Naive B cell (primary cell): ENCODE measurements at places on chromosomes 3 and 15. TPM values are rescaled to one million over a fixed set of nuclear protein-coding genes. Genes with fewer than 3 reads are reported as not detected.
A peak's percentile ranks its signal among the peaks of the same experiment; 100 is the strongest.

GRCh38 chr15:86016750-86017149, 62.9 kb upstream of the AGBL1 start:
- no peak for DNase-seq

GRCh38 chr3:15055019-15055557, 10.0 kb downstream of the MRPS25 start:
- peak; percentile 49 for DNase-seq

DNA sequence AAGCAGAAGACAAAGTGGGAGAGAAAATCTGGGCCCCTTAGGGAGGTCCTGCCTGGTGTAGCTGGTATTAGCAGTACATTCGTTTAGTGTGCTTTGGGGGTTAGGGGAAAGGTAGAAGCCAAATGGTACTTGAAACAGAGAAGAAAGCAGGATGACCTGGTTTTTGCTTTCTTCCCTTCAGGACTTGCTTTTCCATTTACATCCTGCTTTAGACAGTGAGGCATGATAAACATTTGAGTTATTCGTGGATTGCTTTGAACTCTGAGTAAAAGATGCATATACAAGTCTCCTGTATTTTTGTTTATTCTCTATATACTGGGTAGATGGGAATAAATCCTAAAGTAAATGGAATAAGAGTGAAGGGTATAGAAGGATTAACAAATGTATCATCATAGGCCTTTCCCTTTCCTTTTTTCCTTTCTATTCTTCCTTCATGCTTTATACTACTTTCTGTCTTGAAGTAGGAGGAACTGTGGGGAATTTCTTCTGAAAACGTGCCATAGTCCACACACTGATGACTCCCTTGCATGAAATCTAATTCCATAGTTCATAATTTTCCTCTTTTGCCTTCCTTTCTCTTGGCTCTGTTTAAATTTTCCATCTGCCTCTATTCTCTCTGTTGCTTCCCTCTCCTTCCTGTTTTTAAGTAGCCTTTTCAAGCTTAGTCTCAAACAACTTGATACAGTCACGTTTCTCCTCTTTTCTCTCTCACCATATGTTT, 139.5 kb upstream of the RBMS3 start:
- no peak for DNase-seq

DNA sequence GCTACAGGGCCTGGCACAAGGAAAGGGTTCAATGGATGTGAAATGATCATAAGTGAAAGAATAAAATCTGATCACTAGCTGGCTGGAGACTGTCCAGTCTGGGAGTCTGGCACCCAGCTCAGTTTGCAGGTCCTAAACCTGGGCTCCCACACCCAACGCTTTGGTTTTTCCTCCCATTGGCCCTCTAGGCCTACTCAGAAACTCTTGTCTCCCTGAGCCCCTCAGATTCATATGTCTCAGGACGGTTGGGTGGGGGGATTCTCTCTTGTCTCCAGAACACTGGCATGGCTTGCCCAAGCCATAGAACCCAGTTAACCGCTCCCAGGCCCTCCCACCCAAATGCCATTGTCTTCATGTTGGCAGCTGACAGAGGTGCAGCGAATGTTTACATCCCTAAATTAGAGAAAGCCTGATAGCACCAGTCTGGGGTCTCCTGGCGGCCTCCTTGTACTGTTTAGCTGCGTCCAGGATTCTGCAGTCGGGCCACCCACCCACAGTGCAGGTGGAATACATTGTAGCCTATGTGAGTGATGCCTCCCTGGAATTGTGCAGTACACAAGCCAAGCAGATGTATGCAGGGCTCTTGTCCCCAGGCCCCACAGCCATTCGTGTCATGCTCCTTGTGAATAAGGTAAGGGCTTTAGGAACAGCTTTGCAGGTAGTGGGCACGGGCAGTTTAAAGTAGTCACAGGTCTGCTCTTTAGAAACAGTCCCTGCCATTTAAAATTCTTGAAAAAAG, 266.3 kb downstream of the XXYLT1 start:
- DNase-seq = no peak

DNA sequence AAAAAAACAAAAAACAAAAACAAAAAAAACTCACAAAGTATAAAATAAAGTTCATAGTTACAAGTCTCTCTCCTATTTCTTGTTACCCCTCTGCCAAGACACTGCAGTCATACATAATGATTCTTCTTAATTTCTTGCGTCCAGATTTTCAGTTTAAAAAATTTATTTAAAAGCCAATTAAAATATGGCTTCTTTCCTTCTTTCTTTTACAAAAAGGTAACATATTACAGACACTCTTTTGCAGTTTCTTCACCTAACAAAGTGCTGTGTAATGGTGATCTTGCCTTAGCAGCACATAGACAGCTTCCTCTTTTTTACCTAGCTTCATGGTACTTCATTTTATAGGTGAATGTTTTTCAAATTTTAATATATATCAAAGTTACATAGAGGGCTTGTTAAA, 136.1 kb upstream of the SGO1 start:
- no peak for DNase-seq

DNA sequence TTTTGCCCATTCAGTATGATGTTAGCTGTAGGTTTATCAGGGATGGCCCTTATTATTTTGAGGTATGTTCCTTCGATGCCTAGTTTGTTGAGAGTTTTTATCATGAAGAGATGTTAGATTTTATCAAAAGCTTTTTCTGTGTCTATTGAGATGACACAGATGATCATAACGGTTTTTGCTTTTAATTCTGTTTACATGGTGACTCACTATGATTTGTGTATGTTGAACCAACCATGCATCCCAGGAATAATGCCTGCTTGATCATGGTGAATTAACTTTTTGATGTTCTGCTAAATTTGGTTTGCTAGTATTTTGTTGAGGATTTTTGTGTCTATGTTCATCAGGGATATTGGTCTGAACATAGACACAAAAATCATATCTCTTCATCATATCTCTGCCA, 8.3 kb downstream of the GPR156 start:
- DNase-seq = no peak

DNA sequence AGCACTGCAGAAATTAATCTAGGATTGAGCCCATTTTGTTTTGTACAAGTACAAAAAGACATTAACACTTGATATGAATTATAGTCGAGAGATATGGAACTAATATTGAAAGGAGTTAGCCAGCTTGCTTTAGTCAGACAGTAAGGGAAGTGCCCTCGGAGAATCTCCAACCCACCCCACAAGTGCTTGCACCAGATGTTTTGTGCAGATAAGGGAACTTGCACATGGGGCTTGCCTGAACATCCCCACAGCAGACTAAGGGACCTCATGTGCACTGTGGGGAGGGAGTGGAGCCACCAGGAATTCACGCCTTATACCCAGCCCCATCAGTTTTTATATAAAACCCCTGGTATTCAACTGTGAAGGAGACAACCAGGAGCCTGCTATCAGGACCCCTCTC, 122.3 kb downstream of the EFHB start:
- no peak for DNase-seq

GRCh38 chr3:45994419-45995235, 997 bp downstream of the FYCO1 start:
- no peak for DNase-seq

- no peak for DNase-seq
Observed at GRCh38 chr15:38682363-38682762, 117.7 kb upstream of the RASGRP1 start.

DNA sequence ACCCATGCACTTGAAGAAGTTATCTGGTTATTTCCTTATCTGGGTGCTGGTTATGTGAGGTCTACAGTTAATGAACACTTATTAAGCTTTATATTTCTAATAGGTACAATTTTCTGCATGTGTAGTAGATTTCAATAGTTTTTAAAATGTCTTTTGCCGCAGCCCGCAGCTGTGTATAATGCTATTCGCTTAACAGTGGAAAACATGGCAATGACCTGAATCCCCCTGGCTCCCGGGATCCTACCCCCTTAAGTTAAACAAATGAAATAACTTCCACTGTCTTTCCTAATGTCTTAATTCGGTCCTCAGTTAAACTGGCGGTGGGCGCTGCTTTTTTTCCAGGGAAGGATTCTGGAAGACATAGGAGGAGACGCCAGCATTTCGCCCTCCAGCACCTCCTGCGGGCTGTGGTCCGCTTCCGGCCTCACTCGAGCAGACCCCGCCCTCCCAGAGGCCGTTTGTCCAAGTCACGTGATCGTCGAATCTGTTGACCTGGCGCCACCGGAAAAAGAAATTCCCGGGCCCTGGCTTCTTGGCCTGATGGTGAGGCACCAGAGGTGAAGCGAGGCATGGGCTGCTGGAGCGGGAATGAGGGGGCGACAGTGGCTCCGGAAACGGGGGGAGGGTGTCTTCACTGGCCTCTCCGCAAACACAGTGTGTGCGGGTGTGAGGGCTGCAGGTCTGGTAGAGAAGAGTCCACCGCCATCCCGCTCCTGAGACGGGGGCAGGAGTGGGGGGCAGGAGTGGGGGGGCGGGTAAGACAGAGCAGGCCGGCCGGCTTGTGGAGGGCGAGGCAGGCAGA, 45.6 kb upstream of the CSPG4 start:
- DNase-seq = peak; percentile 61

GRCh38 chr15:63749330-63749942, 84.3 kb downstream of the HERC1 start:
- no peak for DNase-seq

GRCh38 chr15:71484080-71484479, 326.3 kb upstream of the NR2E3 start:
- DNase-seq = no peak

DNA sequence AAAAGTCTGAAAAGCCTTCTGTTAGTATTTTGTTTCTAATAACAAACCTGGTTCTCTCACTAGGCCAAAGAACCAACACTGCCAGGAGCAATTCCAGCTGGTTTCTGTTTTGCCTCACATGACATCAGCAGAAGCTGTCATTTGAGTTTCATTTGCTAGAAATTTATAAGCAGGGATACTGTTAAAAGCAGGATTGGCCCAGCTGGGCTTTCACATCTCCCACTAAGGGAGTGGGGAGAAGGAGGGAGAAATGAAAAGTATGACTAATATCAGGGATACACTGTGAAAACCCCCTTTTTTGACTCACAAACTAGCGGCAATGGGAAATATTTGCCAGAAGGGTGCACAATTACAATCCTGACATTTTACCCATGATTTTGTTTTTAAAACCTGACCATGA, 5.3 kb downstream of the CCDC80 start:
- no peak for DNase-seq

DNA sequence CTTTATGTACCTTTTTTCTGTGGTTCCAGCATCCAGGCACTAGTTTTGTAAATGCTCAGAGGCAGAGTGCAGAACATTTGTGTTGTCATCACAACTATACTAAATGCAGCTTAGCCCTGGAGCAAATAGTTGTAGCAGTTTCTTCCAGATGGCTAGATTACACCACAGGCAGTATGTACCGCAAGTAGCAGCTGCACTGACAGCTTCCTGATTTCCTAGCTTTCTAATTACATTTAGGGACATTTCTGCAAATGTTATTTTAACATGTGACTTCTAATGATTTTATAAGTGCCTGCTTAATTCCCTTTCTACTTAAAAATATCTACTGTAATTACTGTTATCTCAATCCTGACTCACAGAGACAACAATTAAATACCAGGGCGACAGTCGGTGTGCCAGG, 106.5 kb downstream of the NR2E3 start:
- no peak for DNase-seq

GRCh38 chr15:23671481-23671880, 15.6 kb downstream of the NDN start:
- DNase-seq = no peak

GRCh38 chr3:187746442-187747281, 1.4 kb upstream of the BCL6 start:
- no peak for DNase-seq

DNA sequence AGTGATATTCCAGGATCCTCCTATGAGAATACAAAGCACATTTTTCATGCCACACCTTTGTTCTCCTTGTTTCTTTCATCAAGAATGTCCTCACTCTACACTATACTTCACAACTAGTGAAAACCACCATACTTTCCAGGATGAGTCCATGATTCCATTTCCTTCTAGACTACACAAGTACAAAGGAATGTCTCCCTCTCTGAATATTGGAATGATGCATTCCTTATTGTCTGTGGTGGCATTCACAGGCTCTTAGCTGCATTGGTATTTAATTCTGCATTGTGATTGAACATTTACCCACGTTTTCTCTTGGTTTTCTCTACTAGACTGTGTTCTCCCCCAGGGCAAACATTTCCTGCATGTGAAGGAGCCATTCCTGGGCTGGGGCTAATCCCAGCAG, 217.5 kb downstream of the RAP2B start:
- no peak for DNase-seq

- DNase-seq = no peak
Observed at GRCh38 chr3:104764496-104764895, 602.2 kb upstream of the ALCAM start.

DNA sequence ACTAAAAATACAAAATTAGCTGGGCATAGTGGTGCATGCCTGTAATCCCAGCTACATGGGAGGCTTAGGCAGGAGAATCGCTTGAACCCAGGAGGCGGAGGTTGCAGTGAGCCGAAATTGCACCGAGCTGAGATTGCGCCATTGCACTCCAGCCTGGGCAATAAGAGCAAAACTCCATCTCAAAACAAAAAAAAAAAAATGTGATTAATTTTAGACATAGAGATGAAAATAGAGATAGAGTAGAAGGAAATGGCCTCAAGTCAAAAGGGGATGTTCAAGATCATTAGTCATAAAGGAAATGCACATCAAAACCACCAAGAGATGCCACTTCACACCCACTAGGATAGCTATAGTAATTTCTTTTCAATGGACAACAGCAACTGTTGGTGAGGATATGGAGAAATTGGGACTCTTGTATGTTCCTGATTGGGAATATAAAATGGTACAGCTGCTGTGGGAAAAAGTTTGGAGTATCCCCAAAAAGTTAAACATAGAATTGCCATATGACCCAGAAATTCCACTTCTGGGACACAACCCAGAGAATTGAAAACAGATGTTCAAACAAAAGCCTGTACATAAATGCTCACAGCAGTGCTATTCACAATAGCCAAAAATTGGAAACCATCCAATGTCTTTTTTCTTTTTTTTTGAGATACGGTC, 55.4 kb downstream of the ABHD2 start:
- DNase-seq = no peak

DNA sequence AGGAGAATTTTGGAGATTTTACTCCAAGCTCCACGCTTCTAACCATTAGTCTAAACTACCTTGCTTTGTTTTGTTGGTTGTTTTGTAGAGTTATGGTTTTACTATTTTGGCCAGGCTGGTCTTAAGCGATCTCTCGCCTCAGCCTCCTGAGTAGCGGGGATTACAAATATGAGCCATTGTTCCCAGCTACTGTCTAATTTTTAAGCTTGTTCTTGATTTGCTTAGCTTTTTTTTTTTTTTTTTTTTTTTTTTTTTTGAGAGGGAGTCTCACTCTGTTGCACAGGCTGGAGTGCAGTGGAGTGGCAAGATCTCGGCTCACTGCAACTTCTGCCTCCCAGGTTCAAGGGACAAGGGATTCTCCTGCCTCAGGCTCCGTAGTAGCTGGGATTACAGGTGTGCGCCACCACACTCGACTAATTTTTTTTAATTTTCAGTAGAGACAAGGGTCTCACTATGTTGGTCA, 28.5 kb downstream of the EFCAB12 start:
- no peak for DNase-seq

- no peak for DNase-seq
Observed at GRCh38 chr3:16061491-16061890, 113.0 kb upstream of the GALNT15 start.

Gene TNNC1
- not detected for polyA plus RNA-seq

Gene FBXL2
- polyA plus RNA-seq = 0.13 TPM

Gene CPB1
- polyA plus RNA-seq = not detected

Gene P3H2
- polyA plus RNA-seq = not detected

Gene LRTM1
- polyA plus RNA-seq = not detected

Gene RCN2
- 58.0 TPM for polyA plus RNA-seq

Gene OPA1
- polyA plus RNA-seq = 27.2 TPM

Gene PARP6
- 55.4 TPM for polyA plus RNA-seq
